ENCODE measurements at places on chromosomes 11 and 22.

GRCh38 chr11:15194671-15195415 is 80.1 kb downstream of the INSC start:
- DNase-seq = no peak

DNA sequence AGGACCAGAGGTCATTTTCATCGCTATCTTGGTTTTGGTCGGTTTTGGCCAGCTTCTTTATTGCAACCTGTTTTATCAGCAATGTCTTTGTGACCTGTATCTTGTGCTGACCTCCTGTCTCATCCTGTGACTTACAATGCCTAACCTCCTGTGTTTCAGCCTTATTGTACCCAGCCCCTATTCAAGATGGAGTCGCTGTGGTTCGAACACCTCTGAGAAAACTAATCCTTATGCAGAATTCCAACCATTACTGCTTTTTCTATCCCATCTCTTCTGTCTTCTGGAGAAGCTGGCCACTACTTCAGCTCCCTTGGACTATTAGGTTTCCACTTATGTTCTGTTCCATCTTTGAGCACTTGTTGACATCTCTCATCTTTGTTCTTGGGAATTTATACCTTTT is 62.6 kb downstream of the METTL15 start:
- no peak for DNase-seq

DNA sequence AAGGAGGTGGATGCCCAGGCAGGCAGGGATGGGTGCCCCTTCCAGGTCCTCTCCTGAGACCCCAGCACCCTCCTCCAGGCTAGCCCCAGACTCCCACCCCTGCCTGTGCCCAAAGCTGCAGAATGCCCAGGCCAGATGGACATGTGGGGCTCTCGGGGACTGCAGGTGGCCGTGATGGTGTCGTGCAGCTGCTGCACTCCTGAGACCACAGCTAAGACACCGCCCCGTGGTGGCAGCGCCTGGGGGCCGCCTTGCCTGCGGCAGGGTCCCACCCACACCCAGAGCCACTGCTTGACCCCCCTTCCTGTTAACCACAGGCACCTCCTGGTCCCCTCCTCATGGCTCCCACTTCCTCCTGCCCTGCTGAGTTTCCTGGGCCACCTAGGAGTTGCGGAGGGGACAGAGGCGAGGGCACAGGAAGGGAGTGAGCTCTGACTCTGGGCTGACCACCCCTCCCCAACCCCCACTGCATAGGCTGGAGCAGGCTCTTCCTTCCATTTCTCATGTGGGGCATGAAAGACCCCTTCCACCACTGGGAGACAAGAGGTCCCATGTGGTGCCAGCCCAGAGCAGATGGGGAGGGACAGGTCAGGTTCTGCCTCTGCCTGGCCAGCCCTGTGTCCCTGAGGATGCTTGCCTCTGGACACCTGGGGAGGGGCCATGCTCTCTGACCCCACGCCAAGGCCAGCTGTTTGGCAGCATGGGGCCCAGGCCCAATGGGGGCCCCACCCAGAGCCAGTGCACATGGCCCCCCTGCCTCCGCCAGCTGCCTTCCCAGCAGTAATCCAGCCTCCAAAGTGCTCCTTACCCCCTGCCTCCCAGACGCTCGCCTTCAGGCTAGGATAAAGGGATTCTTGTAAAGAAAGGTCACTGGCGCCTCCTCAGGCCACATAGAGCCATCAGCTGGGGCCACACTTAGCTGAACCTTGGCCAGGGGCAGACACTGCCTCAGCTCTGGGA is 29.3 kb downstream of the OSBPL5 start:
- DNase-seq = no peak

GRCh38 chr11:93504110-93505095 is 38.8 kb downstream of the SMCO4 start:
- no peak for DNase-seq

- no peak for DNase-seq
Observed at GRCh38 chr11:24793479-24793878, 296.6 kb downstream of the LUZP2 start.

DNA sequence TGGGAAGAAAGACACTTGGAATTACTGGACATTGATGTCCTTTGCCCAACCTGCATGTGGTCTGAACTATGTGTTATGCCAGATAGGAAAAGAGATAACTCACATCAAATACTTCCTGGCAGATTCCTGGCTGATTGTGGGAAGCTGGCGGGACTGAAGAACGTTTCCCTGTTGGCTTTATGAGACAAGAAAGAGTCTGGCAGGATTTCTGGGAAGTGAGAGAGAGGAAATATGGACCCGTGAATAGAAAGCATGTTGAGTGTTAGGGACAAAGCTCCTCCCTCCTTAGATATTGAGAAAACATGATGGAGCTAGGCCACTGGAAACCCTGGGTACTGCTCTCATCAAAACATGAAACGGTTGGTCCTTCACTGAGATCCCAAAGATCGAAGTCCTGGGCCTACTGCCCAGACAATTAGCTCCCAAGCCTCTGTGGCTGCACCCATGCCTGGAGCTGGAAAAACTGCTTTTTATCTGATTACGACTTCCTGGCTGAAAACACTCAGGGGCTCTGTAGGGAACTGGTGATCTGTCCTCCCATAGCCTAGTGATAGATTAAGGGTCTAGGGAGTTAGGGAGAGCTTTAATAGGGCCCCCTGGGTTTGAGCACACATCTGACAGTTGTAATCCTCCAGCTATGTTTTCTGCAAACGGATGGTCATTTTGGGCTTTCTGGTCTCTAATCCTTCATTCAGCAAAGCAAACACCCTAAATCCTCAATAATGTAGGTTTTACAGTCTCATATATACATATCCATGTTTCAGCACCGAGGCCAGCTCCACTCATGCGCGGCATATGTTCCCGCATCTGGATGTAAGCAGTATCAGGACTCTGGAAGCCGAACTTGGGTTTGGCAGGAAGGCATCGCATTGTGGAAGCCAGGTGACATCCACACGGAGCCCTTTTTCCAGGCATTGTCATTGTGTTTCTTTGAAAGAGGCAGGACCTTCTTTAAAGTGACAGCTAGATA is 6.1 kb upstream of the B3GAT1 start:
- DNase-seq = no peak

DNA sequence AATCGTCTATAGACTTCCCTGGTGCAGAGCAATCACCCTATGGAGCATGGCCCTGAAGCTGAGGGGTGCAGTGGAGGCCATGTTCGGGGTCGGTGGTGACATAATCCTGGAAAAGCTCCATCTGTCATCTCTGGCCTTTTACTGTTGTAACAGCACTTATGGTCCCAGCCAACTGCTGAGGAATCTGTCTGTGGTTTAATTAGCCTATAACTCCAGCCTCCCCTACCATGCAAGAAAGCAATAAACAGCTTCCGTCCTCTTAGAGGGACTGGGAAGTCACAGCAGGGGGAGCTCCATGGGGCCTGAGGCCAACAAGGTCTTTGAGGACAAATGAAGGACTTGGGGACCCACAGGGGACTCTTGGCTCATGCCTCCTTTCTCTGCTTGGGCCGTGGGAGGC is 159.1 kb upstream of the NECTIN1 start:
- peak; percentile 85 for DNase-seq

DNA sequence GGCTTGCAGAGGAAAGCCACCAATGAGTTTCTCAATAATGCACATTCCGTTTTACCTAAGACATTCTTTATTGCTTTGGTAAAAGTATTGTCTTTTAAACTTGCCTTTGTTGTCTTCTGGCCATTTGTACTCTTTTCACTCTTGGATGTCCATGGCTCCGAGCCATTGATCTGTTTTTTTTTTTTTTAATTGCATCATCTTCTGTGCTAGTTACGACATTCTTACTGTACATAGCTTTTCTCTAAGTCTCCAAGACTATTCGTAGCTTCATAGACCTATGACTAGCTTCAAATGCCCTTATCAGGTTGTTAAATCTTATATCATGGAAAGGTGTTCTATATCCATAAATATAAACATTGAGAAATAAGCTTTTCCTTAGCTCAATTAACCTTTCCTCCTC is 1522.6 kb downstream of the FAM181B start:
- DNase-seq = no peak

DNA sequence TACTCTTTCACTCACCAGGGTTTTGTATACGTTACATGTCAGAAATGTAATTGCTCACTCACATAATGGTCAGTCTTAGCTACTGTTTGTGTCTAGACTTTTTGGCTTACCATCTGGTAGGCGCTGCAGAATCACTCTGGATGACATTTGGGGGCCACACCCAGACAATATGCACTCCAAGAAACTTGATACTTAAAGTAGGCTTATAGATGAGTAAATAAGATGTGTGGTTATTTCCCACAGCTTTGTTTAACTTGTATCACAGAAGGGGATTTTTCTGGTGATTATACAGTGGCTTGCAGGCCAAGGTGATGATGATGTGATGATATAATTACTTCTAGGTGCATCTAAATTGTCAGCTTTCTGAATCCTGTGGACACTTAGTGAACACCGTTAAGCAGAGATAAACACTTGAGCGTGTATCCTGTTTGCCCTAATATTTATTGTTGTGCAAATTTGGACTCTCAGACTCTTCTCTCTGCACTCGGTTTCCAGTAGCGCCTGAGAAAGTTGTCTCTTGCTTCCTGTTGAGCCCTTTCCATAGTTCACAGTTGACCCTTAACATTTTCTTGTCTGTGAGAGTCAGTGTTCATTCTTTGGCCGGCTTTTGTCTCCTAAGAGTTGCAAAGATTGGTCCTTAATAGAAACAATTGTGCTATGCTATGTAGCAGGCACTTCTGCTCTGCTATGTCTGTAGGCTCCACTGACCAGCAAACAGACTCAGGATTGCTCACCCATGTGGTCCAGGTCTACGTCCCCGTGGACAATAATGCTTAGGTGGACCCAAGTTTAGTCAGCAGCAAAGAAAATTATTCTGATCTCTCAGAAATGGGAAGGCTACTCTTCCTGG is 89.3 kb downstream of the PRR5L start:
- DNase-seq = no peak

DNA sequence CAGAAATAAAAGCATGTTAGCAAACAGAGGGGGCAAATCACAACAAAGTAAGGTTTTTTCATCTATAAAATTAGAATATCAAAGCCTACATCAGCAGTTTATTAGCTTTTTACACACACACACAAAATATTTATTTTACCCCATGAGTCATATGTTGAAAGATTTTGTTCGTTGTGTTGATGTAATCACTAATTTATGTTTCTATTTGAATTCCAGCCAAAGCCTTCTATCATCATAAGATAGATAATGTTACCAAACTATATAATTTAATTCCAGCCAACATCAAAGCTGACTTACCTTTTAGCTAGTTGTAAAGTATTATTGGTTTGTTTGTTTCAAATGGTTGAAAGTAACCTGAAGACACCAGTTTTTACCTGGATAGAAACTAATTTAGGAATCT is 458.0 kb upstream of the ARHGAP42 start:
- DNase-seq = no peak

DNA sequence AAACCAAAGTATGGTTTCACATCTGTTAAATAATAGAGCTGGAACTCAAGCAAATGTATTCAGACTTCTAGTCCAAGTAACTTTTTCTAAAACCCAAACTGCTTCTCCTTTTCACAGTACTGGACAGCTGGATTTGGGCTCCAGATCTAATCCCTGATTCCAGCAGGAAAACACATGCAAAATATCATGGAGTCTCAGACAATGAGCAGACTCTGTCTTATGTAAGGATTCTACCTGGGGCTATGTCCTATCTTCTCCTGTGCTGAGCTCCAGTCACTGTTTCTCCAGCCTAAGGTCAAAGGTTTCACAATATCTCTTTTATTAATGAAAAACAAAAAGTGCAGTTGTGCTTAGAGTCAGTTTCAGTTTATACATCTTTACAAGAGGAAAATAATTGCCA is 83.2 kb upstream of the EED start:
- no peak for DNase-seq

DNA sequence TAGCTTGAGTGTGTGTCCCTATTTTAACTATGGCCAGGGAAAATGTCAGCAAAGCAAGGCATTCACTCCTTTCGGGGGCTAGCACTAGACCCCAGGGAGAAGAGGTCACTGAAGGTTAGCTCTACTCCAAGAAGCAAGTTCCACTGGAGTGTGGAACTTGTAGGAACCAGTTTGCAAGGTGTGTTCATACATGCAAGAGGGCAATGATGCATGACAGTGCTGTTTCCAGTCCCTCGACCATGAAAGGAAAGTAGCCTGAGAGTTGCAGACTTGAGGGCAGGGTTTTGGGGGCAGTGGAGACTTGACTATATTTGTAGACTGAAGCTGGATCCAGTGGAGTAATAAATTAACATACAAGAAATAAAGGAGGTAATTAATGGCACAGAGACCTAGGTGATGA is 21.6 kb upstream of the SLC36A4 start:
- DNase-seq = peak; percentile 97

DNA sequence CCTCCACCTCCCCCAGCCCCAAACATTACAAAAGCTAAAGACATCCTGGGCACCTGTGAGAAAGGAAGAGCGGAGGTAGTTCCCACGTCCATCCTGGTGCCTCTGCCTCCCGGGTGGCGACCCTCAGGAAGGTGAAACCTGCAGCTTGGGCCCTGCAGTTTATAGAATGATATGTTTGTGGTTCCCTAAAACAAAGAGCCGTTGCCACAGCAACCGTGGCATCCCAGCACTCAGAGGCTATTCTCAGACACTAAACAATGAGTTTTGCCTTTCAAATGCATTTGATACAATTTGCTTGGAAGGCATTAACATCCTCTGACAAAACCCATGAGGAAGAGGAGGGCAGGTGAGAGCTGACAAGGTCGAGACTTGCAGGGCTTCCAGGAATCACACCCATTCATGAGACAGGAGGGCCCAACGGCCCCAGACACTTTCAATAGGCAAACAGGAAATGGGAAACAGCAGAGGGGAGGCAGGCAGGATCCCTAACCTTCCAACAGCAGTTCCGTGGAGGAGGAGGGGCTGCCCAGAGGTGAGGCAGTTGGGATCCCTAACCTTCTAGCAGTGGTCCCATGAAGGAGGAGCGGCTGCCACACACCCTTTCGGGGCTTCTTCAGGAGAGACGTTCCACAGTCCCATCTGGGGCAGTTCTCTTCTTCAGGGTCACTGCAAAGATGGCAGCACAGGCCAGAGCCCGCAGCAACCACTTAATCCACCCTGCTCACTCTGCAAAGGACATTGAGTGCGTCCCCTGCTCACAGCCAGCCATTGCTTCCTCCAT is 379.2 kb downstream of the SHANK2 start:
- peak; percentile 12 for DNase-seq

GRCh38 chr11:1782031-1782590 is 18.4 kb upstream of the CTSD start:
- no peak for DNase-seq

DNA sequence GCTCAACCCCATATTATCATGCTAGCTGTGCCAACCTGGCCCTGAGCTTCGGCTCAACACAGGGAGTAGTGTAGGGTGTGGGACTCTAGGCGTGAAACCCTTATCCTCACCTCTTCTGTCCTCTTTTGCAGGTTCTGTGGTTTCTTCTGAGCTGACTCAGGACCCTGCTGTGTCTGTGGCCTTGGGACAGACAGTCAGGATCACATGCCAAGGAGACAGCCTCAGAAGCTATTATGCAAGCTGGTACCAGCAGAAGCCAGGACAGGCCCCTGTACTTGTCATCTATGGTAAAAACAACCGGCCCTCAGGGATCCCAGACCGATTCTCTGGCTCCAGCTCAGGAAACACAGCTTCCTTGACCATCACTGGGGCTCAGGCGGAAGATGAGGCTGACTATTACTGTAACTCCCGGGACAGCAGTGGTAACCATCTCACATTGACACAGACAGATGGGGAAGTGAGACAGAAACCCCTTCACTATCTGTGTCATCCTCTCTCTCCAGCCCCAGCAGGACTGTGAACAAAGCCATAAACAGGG is 76.4 kb downstream of the GGTLC2 start:
- DNase-seq = no peak

- no peak for DNase-seq
Observed at GRCh38 chr11:13229136-13229535, 48.5 kb upstream of the BMAL1 start.

GRCh38 chr11:83019888-83020579 is 51.7 kb downstream of the RAB30 start:
- no peak for DNase-seq
